ENCODE measurements at places on chromosomes 1 and 21. TPM values are rescaled to one million over a fixed set of nuclear protein-coding genes. Genes with fewer than 3 reads are reported as not detected.

DNA sequence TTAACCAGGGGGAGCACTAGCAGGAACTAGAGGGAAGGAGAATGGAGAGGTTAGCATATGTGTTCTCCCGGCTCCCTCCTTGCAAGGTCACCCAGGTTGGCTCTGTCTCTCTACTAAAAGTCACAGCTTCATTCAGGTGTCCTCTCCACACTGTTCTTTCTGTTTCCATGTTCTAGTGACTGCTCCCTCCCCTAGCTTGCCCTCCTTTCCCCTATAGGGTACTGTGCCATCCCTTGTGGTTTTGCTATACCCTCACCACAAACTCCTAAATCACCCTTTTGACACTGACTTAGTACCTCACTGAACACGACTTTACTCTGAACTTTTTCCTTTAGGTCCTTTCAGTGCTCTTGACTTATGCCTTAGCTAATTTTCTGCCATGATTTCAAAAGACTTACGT is 389.3 kb downstream of the ST6GALNAC3 start:
- DNase-seq, result no peak

GRCh38 chr1:208917723-208918122 is 665.8 kb upstream of the CAMK1G start:
- no peak for DNase-seq

DNA sequence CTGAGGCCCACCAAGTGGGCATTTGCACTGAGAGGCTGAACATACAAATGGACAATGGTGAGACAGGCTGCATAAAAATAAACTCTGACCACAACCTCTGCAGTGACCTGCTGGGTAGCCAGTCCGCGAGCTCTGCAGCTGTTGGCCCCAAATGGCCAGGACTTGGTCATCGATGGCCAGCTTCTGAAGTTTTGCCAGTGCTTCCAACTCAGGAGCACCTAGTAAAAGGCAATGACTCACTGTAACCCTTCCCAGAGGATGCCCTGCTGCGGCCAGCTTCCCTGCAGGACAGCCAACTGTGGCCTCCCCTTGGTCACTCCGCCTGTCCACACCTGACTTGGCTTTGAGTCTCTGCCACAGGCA is 185.4 kb downstream of the DYRK1A start:
- DNase-seq, result no peak

- no peak for DNase-seq
These were observed 50.9 kb downstream of the ACTL8 start for GRCh38 chr1:17805869-17806684.

DNA sequence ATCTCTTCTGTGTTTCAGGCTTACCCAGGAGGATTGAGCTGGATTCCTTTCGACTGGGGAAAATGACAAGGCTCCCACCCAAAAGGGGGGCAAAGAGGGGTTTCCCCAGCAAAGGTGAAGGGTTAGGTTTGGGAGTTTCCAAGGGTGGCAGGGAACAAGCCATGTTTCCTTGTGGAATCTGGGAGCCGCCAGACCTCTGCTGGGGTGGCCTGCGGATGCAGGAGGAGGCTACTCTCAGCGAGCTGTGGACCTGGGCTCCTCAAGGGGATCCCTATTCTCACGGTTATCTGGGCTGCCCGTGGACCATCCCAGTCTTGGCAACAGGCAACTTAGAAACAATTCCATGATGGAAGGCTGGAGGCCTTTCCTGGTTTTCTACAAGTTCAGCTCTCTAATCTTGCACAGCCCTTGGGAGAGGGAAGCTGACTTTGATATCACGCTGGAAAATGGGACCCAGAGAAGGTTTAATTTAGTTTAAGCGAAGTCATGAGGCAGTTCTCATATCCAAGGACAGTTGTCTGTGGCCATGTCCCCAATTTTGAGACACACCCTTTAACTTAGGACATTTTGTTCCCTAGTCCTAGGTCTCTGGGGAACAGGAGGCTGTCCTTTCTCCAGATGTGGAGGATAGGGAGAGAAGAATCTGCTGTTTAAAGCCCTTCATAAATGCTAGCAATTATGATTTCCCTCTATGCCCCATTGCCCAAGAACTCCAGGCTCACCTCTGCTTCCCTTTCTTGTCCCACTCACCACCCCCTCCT is 24.7 kb upstream of the STUM start:
- DNase-seq, result no peak

DNA sequence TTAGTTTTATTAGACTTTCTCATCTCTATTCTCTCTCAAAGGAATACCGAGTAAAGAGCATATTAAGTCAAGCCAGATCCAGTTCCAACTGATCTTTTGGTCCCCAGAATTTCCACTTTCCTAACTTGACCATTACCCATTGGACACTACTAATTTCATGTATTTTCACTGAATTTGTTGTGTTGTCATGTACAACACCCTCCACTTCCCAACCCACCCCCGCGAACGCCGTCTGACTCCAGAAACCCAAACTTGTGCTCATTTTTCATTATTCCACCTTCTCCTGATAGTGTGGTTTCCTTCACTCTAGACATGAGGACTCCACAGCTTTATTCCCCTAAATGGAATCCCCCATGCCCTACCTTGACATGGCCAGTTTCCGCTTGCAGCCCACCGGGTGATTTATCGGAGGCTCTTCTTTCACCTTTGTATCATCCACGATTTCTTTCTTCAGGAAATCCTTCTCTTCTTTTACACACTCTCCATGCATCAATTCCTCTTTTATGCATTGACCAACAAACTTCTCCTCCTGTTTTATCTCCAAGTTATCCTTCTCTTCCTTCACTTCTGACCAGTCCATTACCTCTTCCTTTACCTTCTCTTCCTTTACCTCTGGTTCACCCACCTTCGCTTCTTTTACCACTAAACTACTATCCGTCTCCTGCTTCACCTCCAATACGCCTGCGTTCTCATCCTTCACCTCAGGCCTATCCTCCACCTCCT is 805 bp downstream of the ZNHIT6 start:
- no peak for DNase-seq

MNDA gene
- total RNA-seq, result not detected

GJA8 gene
- total RNA-seq, result not detected

KIAA0040 gene
- total RNA-seq, result 3.7 TPM
